ENCODE measurements at places on chromosomes 4 and X.

GRCh38 chrX:41677183-41678060, 11.4 kb upstream of the GPR34 start:
- DNase-seq = no peak

DNA sequence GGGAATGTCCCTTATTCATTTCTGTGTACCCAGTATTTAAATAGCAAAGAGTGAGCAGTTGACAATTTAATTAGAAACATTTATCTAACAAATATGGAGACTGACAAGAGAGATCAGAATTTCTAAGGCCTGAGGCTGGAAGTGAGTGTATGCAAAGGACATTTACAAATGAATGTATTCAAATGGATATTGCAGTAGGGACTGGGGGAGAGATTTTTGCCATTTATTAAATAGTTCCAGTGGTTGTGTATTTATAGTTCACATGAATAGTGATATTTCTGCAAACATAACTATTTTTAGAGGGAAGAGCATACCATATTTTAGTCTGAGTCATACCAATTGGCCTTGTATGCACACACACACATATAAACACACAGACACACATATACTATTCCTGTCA, 592.4 kb downstream of the GLUD2 start:
- no peak for DNase-seq

DNA sequence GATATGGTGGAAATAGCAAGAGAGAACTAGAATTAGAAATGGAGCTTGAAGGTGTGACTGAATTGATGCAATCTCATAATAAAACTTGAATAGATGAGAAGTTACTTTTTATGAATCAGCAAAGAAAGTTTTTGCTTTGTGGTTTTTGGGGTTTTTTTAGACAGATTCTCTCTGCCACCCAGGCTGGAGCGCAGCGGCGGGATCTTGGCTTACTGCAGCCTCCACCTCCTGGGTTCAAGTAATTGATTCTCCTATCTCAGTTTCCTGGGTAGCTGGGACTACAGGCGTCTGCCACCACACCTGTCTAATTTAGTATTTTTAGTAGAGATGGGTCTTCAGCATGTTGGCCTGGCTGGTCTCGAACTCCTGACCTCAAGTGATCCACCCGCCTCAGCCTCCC, 23.7 kb upstream of the NEIL3 start:
- no peak for DNase-seq

GRCh38 chr4:17366496-17366895, 145.4 kb downstream of the QDPR start:
- DNase-seq = no peak

DNA sequence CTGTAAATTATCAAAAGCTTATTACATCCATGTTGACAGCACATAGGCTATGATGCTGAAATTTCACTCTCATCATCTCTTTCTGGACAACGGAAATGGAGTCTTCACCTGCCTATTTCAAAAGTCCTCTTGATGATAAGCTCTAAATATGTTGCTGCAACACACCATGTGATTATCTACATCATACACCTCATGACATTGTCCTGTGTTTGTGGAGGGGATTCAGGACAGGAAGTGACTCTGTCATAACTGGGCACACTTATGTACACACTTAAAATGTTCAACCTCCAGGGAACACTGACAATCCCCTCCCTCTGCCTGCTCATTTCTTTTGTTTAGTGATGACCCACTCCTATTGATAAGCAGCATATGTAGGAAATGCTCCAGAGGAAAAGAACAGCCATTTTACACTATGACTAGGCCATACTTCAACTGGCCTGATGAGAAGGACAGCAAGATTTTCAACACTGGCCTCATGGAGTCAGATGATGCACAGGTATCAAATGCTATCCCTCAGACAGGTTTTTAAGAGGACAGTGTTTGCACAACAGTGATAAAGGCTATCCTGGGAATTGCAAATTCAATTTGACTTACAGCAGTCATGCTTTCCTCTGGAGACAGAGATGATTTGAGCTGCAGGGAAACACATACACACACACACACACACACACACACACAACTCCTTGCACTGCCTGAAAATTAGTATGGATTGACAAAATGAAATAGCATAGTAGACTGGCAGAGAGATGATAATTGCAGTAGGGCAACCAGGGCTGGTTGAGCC, 163.3 kb upstream of the RASGEF1B start:
- no peak for DNase-seq

DNA sequence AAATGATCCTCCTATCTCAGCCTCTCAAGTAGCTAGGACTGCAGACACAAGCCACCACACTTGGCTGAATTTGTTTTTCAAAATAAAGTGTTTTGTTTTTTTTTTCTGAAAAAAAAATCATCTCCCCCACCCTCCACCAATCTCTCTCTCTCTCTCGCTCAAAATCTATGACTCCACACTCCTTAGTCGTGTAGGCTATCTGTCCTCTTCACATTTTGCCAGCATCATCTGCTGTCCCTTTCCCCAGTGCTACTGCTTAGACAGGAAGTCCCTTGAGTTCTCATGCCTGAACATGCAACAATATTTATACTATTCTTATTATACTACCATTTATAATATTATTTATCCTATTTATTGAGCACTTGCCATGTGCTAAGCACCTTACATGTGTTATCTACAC, 80.7 kb upstream of the TMEM164 start:
- no peak for DNase-seq

GRCh38 chrX:17986977-17987376, 125.9 kb upstream of the RAI2 start:
- no peak for DNase-seq

DNA sequence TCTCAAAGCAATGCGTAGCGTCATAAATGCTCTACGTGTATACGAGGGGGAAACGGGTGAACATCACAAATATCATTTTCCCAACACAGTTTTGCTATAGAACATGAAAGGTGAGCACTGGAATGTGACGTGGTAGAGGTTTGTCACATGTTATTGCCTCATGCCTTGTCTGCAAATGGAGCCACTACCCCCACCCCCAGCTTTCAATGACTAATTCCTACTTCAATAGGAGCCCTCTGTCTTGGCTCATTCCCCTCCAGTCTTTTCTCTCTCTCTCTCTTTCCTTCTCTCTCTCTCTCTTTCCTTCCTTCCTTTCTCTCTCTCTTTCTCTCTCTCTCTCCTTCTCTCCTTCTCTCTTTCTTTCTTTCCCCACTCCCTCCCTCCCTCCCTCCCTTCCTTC, 127.0 kb downstream of the STOX2 start:
- DNase-seq = no peak

- no peak for DNase-seq
Measured at GRCh38 chr4:110926841-110927400, 304.0 kb upstream of the PITX2 start.

GRCh38 chr4:10082459-10083272, 33.9 kb downstream of the WDR1 start:
- no peak for DNase-seq

DNA sequence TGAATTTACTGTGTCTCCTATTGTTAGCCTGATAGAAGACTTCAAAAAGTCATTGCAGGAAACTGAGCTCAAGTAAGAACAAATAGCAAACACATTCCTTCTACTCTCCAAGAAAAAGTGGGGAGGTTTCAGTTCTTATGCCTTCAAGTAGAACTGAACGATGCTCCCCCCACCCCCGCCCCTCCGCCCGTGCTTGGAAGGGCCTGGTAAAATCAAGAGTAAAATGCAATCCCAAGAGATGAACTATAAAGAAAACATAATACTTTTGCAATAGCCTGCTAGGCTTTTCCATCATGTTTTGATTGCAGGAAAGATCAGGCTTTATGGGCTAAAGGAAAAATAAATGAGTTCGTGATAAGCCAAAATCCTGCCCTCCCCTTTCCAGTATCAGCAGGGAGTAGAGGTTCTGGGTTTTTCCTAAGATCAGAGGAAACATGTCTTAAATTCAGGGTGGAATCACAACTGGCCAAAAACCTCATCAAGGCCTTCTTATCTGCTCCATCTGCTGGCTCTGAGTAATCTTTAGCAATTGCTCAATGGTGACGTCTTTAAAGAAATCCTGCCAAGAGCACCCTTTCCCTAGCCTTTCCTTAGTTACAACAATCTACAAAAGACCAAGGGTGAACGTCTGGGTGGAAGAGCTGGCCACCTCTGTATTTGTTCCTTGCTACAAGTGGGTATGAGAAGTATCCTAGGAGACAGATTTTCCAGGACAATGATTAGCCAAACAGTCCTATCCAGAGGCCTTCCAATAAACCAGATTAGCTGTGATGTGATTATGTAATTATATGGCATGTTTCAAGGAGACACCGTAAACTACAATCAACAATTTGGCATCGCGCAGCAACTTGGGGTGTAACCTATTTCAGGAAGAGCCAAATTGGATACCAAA, 66.3 kb upstream of the FAM9C start:
- no peak for DNase-seq

GRCh38 chrX:125203737-125204578, 115.7 kb upstream of the TEX13C start:
- DNase-seq = no peak

GRCh38 chr4:137307806-137308205, 224.5 kb downstream of the PCDH18 start:
- DNase-seq = no peak

- DNase-seq = no peak
Measured at GRCh38 chr4:154304679-154305078, 186.9 kb downstream of the DCHS2 start.

DNA sequence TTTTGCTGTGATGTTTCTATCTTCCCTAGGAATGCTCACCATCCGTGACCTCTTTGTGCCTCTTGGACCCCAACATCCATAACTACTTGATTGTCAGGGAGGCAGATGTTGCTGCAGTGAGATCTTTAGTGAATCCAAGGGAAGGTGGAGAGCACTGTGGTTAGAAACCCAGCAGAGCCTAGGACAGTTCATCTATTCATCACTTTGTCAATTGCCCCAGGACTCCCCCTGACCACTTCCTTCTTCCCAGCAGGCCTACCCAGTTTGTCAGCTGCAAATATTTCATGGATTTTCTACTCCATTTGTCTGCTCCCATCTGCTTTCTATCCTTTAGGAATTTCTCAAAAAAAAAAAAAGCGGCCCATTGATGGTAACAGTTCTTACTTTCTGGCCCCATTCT, 942.8 kb downstream of the PCDH7 start:
- DNase-seq = no peak

DNA sequence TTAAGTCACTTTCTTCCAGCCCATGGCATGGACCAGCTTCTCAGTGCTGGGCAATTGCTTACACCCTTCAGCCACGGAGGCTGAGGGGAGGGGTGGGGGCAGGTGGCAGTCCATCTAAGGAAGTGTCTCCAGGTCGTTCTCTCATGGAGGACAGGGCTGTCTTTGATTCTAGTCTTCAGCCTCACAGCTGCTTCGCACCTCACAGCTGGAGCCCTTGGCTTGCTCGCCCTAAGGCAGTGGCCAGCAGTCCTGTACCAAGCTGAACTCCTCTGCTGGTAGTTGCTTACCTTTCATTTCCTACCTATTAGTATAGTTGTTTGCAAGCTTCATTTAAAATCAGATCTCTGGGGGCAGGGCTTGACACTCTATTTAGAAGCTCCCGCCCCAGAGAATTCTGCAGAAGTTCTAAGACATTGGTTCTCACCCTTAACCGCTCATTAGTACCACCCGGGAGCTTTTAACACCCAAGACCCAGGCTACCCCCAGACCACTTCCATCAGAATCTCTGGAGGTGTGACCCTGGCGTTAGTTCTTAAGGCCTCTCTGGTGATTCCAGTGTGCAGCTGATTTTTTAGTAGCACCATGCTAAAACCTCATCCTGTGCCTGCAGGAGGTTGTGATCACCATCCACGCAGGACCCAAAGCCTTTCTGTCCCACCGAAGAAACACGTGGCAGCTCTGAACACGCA, 386.8 kb downstream of the UNC5C start:
- DNase-seq = no peak

DNA sequence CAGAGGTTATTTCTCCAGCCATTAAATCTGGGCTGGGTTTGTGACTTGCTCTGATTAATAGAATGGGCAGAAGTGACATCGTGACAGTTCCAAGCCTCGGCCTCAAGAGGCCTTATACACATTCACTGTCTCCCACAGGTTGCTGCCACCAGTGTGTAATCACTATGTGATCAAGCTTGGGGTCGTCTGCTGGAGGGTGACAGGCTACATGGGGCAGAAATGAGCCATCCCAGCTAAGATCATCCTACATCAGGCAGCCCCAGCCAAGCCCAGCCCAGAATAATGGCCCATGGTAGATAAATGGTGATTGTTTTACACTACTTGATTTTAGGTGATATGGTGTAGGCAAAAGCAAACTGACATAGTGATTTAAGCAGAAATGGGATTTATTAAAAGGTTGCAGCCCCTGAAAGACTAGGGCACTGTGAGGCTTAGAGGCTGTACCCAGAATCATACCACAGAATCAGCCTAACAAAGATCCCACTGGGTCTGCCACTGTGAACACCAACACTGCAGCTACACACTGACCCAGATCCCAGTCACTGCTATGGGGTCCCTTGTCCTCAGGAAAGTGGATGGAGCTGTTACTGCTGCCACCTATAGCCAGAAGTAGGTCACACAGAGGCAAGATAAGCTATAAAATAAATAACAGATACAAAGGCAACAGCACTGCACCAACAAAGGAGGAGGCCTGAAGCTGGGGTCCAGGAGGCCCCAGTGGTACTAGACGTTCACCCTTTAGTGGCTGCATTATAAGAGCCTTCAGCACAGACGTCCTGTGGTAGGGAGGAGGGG, 159.6 kb upstream of the RBPJ start:
- DNase-seq = no peak

DNA sequence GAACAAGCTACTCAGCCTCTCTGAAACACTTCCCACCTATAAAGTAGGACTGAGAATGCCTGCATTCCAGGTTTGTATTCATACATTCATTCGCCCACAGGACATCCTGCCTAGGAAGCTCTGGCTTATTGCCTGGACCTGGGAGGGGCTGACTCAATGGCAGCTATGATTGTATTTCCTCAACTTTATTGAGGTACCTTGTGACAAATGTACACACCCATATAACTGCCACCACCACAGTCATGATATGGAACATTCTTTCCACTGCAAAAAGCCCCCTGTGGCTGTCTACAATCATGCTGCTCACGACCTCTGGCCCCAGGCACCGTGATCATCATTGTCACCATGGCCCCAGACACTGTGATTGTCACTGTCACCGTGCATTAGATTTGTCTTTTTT, 68.3 kb downstream of the ABLIM2 start:
- DNase-seq = no peak

- no peak for DNase-seq
Measured at GRCh38 chr4:48604527-48604926, 114.5 kb downstream of the ZAR1 start.

DNA sequence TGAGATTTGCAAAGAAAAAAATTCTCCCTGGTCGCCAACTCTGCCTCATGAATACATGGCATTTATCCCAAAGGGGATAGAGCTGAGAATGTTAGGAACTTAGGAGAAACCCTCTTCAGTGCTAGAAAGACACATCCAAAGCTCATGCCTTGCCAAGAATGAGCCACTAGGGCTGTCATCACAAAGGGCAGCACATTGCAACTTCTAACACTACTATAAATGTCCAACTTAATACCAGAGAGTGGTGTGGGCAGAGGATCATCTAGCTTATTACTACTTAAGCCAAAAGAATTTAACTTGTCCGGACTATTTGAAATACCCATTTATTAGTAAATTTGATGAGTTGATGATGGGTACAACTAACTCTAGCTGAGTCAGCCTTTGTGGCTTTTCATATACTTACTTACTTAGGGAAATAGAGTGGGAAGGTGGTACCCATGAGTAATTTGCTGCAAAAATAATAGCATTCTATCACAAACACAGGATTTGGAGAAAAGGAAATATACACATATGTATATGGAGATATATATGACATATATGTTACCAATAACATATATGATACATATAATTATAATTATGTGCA, 66.3 kb upstream of the GAB1 start:
- no peak for DNase-seq

- DNase-seq = no peak
Measured at GRCh38 chrX:151970661-151971060, 3.8 kb downstream of the GABRE start.

Data from CD4-positive, alpha-beta T cell treated with Interleukin-15 for 4 hours (primary cell).